ENCODE measurements at places on chromosomes 2 and 18.

DNA sequence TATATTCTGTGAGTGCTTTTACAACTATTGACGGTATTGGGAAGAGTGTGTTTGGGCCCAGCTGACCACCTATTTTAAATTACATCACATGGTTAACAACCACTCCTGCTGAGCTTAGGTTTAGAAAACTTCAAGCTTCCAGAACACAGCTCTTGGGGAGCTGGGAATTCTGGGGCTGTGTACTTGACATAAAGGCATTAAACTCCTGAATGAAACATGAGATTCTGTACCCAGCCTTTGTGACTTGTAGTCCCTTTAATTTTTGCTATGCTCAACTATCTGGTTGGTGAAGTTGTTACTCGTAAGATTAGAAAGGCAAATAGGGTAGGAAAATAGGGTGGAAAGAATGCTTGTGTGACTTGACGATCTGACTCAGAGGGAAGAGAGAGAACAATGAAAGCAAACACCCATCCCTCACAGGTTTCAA, 66.9 kb downstream of the LTBP1 start:
- no peak for DNase-seq

- DNase-seq = no peak
These were observed 11.1 kb upstream of the MYL12A start for GRCh38 chr18:3236470-3236869.

DNA sequence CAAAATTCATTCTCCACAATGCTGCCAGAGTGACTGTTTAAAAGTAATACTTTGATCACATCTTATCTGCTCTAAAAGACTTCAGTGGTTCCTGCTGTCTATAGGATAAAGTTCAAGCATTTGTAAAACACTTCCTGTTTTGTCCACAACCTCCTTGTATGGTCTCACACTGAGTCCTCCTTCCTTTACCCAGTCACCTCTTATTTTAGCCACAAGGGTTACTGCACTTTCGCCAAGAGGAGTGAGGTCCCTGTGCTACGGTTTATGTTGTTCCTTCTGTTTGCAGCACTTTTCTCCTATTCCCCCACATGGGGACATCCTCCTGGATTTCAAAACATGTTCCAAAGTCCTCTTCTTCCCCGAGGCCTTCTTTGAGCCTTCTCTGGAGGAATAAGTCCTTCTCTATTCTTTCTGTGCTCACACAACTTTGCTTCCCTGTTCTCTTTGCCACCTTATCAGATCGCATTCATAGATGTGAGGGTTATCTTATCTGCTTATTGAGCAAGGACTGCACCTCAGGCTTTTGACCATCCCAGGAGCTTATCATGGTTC, 112.2 kb upstream of the NABP1 start:
- no peak for DNase-seq

DNA sequence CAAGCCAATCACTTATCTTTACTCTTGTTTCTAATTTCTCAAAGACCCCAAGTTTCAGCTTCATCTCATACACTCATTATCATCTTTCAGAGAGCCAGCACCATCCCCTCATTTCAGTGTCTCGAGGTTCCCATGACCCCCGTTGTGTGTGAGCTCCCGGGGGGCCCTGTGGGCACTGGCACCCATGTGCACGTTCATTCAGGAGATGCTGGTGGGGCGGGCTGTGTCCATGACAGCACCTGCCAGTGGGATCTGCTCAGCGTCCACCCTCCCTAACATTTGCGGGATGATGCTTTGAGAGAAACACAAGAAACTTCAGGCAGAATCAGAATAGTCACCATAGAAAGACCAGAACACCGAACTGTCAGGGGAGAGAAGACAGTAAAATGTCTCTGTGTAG, 120.5 kb downstream of the MBP start:
- DNase-seq = no peak

DNA sequence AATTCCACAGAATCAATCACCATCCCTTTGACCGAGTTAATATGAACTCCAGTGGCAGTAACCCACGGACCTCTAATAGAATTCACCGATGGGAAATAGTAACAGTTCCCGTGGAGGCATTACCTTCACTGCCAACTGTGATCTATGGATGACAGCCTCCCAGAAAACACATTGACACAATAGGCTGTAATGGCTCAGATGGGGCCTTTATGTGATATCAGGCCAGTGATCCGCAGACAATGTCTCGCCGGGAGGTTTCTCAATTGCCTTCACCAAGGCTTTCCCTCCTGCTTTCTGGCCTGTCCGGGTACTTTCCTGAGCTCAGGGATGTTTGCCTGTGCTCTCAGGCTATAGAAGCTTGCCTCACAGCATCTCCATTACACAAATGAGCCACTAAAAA, 34.4 kb upstream of the KLF7 start:
- DNase-seq = no peak

DNA sequence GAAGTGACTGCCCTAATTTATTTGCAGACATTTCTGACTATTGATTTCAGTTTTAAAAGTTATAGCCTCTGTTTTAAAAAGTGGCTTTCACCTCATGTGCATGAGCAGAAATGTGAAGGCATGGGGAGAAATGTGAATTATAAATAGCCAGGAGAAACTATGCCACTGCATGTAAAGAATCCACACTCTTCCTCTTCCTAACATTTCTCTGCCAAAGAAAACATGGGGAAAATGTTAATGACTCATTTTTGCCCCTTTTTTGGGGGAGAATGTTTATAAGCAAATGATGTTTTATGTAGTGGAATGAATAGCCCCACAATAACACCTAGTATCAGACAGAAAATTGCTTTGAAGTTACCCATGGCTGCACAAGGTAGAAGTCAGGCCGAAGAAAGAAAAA, 249.0 kb upstream of the TANK start:
- DNase-seq = no peak

GRCh38 chr2:102030855-102031527, 39.2 kb downstream of the IL1R2 start:
- no peak for DNase-seq

DNA sequence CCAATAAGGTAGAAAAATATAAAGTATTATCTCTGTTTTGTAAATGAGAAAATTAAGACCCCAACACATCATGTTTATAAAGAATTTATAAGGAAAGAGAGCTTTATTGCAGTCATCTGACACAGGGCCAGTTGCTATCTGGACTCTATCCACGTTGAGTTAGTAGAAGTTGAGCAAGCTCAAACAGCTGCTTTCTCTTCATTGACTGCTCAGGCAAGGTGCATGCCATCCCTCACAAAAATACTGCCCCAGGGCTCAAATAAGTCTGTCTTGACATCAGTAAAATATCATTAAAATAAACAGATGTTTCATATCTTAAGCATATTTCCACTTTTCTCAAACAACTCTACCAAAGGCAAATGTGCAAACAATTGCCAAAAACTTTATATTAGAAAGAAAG, 14.8 kb downstream of the COL5A2 start:
- no peak for DNase-seq

- DNase-seq = no peak
These were observed 116.5 kb downstream of the MCFD2 start for GRCh38 chr2:46798998-46799698.

- no peak for DNase-seq
These were observed 410.3 kb downstream of the LRATD1 start for GRCh38 chr2:15042801-15043217.

- DNase-seq = no peak
These were observed 93.6 kb downstream of the XRCC5 start for GRCh38 chr2:216202626-216203250.

DNA sequence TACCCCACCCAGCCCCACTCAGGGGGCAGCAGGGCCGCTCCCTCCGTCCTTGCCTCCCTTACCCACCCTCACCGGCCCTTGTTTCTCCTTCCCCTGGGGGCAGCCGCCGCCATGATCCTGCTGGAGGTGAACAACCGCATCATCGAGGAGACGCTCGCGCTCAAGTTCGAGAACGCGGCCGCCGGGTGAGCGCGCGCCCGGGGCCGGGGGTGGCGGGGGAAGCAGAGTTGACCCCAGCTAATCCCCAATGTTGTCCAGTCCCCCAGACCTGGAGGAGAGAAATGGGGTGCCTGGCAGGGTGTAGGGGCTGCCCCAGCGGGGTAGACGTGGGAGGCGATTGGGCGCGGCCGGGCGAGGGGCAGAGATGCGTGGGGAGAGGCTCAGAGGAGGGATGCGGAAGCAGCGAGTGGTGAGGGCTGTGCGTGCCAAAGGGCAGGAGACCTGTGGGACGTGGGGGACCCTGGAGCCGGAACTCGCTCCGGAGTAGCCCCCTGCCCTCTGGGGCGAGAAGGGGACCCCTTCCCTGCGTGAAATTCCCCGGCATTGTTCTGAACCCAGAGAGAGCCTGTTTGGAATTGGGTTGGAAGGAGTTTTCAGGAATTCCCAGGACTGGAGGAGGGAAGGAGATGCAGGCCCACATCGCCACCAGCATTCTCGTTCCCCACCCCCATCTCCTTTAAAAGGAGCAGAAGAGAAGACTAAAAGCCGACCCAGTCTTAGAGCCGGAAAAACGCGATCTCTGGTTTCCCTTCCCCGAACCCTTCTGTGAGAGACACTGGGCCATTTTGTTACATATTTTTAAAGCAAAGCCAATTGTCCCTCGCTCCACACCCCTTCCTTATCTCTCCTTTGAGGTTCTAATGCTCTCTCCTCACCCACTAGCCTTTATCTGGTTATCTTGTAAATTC, 625 bp downstream of the ARPC2 start:
- no peak for DNase-seq

DNA sequence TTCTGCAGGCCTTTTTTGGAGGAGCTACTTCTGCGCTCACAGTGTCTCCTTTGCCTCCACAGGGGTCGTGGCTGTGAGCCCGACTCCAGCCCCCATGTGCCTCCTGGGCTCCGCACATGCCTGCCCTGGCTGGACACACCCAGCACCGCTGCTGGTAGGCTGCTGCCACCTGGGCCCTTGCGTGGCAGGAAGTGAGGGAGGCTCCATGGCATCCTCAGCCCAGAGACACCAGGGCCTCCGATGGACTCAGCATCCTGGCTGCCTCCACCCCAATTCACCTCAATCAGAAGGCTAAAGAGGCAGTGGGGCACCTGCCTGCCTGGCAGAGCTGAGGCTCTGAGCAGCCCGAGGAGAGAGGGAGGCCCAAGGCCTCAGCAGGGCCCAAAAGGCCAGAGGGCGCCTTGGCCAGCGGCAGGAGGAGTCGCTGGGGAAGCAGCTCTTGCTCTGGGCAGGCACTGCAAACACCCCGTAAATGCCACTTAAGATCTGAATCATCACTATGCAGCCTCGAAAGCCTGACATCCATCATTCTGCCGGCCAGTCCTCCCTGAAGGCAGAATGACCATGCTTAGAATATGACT, 68.3 kb upstream of the OTOS start:
- no peak for DNase-seq

DNA sequence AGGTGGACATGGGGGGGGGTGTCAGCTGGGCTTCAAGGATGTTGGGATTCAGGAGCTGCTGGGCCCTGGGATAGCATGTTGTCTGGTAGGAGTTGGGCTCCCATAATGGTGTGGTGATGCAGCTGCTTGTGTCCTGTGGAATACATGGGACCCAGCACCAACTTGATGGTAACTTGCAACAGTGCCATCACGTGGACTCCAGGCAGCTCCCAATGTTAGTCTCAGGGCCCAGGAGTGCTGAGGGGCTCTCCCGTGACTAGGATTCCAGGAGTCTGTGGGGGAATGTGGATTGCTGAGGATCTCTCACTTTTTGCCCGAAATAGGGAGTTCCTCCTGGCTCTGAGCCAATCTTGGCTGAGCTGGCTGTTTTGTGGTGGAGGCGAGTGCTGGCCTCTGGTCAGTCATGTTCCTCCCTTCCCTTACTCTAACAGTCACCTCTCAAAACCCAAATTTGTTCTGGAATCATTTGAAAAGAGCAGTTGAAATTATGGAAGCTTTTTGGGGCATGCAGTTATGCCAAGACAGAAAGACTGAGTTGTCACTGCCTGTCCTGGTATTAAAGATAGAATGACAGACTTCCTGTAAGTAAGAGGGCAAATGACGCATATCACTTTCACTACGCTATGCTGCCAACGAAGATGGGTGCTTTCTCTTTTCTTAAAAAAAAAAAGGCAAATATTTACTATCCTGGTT, 607.1 kb downstream of the ADCYAP1 start:
- no peak for DNase-seq

GRCh38 chr2:150824118-150824517, 336.7 kb upstream of the RND3 start:
- DNase-seq = no peak

DNA sequence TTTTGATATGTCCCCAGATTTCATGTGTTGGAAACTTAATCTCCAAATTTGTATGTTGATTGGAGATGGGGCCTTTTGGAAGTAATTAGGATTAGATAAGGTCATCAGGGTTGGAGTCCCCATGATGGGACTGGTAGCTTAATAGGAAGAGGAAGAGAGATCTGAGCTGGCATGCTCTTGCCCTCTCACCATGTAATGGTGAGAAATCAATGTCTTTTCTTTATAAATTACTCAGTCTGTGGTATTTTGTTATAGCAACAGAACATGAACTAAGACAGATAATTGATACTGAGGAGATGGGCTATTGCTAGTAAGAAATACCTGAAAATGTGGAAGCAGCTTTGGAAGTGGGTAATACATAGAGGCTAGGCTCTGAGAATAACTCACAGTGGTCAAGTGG, 48.0 kb downstream of the CDC42EP3 start:
- DNase-seq = no peak

- no peak for DNase-seq
These were observed 19.1 kb downstream of the MRPS9 start for GRCh38 chr2:105057005-105057404.

DNA sequence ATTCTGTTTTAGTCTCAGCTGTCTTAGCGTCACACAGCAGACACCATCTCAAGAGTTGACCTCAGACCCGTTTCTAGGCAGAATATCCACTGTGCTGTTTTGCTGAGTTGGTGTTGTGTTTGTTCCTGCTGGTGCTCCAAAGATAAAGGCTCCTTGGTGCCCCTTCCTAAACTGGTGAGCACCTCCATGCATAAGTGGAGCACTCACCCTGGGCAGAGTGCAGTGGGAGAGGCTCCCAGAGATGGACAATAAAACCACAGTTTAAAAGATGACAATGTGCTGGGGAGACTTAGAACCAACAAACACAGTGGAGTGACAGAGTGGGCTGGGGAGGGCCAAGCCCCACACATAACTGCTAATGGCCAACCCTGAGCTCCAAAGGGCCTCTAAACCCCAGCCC, 271.1 kb downstream of the PHLPP1 start:
- no peak for DNase-seq
